ENCODE measurements at places on chromosomes 11 and 22. TPM values are rescaled to one million over a fixed set of nuclear protein-coding genes. Genes with fewer than 3 reads are reported as not detected.

- DNase-seq = no peak
Observed at GRCh38 chr22:39593066-39593930, 22.7 kb downstream of the CACNA1I start.

DNA sequence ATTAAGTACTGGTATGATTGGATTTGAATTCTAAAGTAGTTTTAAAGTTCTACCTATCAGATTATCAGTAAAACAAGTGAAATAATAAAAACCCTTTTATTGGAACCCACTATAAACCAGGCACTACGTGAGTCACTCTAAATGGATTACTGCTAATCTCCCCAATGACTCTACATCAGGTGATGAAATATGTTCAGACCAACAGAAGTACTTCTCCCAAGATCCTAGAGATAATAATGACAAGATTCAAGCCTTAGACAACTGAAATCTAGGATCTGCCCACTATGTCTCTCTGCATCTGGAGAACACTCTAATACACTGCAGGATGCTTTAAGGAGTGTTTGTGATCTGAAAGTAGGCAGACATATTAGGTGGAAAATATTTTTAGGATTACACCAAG, 652.1 kb upstream of the CHORDC1 start:
- DNase-seq = no peak

DNA sequence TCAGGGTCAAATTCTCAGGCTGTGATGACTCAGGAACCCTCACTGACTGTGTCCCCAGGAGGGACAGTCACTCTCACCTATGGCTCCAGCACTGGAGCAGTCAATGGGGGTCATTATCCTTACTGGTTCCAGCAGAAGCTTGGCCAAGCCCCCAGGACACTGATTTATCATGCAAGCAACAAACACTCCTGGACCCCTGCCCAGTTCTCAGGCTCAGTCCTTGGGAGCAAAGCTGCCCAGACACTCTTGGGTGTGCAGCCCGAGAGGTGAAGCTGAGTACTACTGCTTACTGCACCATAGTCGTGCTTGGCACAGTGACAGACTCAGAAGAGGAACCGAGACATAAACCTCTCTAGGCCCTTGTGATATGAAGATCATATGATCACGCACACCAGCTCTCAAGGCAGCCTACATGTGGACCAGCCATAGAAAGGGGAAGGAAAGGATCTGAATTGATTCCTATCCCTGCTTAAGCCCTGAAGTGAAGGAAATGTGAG, 58.2 kb downstream of the ZNF280B start:
- DNase-seq = no peak

- no peak for DNase-seq
Observed at GRCh38 chr11:104549019-104549418, 349.2 kb downstream of the CASP12 start.

DNA sequence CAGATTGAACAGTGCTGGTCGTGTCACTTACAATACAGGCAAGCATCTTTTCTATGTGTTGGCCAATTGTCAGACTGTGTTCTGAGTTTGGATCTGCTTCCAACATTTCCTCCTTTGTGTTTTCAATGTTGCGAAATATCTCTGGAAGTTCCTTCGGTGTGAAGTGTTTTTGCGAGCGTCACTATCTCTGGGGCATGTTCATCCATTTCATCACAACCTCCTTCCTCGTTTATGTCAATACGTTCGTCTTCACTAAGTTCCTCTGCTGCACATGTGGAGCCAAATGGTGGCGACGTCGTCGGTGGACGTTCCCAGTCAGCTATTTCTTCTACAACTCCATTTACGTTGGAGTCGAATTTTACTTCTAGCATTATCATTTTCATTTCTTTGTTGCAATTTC, 100.2 kb upstream of the LMO1 start:
- no peak for DNase-seq

- no peak for DNase-seq
Observed at GRCh38 chr11:116457336-116458007, 315.3 kb downstream of the BUD13 start.

HORMAD2 gene
- total RNA-seq = not detected

DNA sequence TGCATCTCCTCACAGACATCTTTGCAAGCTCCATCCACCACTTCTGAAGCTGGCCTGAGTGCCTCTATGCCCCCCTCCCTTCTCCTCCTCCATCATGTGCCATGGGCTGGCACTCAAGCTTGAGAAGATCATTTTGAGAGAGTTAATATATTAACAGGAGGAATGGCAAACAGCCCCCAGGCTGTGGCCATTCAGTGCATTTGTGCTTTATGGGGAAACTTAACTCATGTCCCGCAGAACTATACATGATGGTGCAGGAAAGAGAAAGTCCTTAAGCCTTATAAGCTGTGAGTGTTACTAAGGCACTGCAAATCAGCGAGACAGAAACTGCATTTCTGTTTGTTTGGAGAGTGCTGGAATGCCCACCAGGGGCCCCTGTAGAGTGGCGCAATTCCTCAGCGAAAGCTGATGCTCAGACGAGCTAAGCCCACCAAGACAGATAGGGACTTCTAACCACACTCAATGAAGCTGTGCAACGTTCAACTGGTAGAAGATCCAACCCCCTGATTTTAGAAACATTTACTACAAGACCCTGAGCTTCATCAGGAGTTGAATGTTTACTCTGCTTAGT, 26.8 kb upstream of the PHLDA2 start:
- no peak for DNase-seq

CD3D gene
- total RNA-seq = 476 TPM

DSCAML1 gene
- 1.6 TPM for total RNA-seq

DNA sequence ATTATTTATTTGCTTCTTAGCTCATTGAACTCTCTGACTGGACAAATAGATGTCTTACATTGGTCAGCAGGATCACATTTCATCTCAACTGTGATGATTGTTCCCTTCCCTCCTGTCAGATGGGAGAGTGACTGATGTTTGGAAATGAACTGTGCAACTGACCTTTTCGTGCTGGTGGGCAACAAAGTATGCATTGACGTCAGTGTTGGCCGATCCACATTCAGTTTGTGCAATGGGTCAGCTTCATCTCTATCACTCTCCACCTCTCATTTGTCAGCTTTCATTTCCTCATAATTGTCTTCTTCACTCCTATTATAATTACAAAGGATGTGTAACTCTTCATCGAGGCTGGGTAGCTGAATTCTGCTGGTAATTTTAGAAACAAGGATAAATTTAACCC, 71.3 kb downstream of the PPP2R1B start:
- no peak for DNase-seq

DNA sequence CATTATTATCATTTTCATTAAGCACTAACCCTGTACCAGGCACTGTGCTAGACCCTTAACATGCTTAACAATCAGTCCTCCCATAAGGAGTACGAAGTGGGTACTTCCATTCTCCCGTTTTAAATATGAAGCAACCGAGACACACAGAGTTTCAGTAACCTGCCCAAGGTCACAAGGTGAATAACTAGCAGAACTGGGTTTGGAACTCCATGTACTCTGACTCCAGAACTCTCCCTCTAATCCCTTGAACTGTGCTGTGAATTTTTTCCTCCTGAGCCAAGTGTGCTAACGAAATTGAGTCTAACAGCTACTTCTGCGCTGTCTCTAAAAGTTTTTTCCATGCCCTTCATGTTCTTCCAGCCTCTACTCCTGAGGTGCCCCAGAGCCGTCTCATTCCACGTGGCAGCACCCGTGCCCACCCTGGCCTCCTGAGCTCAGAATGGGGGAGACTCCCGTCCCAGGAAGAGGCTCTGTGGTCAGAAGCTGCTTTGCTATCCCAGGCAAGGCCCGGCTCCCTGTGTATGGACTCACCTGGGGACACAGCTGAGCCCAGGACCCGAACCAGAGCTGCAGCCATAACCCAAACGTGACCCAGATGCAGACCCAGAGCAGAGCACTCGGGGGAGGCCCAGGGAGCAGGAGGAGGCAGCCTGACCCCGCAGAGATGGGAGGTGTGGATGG, 8.6 kb upstream of the TRIM29 start:
- no peak for DNase-seq

GRCh38 chr11:85831050-85831449, 20.1 kb upstream of the SYTL2 start:
- no peak for DNase-seq

GRCh38 chr11:102639656-102640055, 14.5 kb upstream of the MMP20 start:
- DNase-seq = no peak

CYP2D6 gene
- 9.0 TPM for total RNA-seq

GRCh38 chr11:110747531-110747930, 35.3 kb upstream of the ARHGAP20 start:
- DNase-seq = no peak

DNA sequence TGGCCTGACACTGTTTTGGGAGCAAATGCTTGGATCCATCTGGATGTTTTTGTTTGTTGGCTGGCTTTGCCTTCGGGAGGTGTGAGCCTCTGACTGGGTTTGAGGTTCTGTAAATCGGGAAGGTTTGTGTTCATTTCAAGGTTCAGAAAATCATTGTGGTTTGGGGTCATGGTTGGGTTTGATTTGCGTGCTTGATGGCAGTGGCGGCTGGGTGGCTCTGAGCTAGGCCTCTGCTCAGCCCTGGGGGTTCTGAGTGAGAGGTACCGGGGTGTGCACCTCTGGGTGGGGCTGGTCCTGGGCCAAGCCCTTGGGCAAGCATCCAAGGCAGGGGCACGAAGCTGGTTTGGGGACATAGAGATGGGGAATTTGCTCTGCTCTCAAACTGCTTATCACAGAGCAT, 37.0 kb upstream of the ALX4 start:
- no peak for DNase-seq

GRCh38 chr22:50526834-50527801, 1.7 kb upstream of the SCO2 start:
- DNase-seq = peak; percentile 61

PPFIA1 gene
- total RNA-seq = 62.6 TPM

DNA sequence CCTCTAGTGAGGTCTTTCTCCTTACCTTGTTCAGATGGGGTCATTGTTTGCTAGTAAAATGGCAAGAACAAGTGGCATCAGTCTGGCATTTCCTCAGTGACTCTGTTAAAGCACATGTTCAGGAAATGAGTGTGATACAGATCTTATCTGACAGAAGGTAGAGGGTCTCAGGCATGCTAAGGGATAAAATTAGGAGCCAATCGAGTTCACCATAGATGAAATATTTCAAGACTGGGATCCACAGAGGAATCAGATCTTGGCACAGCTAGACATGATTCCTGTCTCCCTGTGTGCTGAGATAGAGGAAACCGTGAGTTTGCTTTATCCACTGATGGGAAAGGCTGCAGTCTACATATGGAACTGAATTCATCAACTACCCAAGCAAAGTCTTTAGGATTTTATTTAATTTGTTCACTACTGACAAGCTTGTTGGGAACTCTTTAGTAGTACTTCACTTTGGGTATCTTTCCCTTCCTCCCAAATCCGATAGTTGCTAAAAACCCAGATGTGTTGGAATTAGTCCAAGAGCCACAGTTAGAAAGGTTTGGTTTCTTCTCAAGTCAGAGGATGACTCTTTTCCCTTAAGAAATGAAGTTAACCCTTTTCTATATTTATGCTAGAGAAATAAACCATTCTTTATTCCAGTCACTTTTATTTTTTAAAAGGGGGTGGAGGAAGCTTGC, 18.4 kb downstream of the FAM118B start:
- no peak for DNase-seq

GPR152 gene
- not detected for total RNA-seq

GRCh38 chr11:127862406-127862805, 725.0 kb downstream of the ETS1 start:
- no peak for DNase-seq

FIBIN gene
- not detected for total RNA-seq

DNA sequence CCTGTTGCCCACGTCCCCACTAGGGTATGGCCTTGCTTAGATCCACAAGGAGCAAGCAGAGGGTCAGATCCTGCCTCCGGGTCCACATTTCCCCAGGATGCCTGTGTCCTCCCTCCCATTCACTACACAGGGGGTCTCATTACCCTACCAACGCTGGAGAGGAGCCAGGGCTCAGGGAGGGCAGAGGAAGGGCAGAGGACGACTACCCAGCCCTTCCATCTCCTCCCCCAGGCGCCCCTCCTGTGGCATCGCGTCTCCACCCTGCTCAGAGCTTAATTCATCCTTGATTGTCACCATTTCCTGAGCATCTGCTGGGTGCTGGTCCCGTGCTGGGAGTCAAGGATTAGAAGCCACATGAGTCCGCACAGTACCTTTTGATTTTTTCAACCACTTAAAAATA, 5.0 kb downstream of the NFAM1 start:
- DNase-seq = no peak

TYR gene
- total RNA-seq = not detected

DNA sequence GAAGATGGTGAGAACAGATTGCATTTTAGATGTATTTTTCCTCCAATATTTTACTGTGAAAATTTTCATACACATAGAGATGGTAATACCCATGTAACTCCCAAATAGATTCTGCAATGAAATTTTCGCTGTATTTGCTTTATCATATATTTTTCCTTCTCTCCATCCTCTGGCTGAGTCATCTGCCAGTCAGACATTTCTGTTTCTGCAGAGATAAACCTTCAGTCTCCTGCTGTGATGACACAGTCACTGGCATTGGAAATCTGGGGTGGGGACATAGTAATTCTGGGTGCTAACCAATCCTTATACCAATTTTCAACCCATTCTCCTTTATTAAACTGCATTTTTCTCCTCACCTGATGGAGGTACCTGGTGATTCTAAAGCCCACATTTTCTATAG, 33.7 kb downstream of the SVIP start:
- DNase-seq = no peak

ARHGEF17 gene
- total RNA-seq = 0.47 TPM

C11orf87 gene
- not detected for total RNA-seq

DNA sequence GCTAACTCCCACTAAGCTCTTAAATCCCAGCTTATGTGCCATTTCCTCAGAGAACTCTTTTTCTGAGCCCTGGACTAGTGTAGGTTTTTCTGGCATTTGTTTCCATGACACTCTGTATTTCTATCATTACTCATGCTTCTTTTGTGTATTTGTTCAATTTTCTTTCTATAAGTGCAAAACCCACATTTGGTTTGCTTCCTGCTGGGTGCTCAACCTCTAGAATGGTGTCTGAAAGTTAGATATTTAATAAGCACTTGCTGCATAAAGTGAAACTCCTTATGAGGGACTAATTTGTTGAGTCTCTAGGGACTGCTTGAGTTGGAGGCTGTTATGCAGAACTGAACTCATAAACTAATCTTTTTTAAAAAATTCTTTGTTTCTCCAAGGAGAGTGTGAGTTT, 68.6 kb downstream of the SYT9 start:
- no peak for DNase-seq

- no peak for DNase-seq
Observed at GRCh38 chr11:4138497-4138896, 43.9 kb downstream of the RRM1 start.

DNA sequence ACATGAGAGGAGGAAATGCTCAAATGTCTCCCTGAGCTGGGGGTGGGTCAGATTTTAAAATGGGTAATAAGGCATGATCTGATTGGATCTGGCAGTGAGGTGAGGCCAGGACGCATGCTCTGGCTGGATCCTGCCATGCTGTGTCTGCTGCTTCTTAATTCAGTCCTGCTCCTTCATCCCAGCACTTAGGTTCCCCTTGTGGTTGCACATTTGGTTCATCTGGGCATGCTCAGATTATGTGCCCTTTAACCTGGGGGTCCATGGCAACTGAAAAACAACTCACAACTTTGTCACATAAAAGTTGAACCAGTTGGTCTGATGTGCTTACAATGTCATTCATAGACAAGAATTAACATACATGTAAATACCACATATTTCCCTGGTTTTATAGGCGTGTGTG, 67.9 kb downstream of the PIWIL4 start:
- DNase-seq = no peak

ASPHD2 gene
- 4.3 TPM for total RNA-seq

All from CD4-positive, CD25-positive, alpha-beta regulatory T cell (primary cell).